Osteocyte (in vitro differentiated cells): ENCODE measurements at places on chromosomes 5 and 9.

DNA sequence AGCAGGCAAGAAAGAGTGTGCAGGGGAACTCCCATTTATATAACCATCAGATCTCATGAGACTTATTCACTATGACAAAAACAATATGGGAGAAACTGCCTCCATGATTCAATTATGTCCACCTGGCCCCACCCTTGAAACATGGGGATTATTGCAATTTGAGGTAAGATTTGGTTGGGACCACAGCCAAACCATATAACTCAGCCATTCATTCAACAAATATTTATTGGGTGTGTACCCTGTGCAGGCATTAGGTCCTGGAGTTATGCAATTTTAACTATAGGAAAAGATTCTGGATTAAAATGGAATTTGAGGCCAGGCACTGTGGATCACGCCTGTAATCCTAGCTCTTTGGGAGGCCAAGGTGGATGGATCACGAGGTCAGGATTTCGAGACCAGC lies 124.2 kb upstream of the GAS1 start:
- no peak for DNase-seq

- no peak for DNase-seq
These were observed 37.5 kb upstream of the RGMB start for GRCh38 chr5:98735806-98736507.

- no peak for DNase-seq
These were observed 291.8 kb downstream of the AOPEP start for GRCh38 chr9:95018099-95018936.

DNA sequence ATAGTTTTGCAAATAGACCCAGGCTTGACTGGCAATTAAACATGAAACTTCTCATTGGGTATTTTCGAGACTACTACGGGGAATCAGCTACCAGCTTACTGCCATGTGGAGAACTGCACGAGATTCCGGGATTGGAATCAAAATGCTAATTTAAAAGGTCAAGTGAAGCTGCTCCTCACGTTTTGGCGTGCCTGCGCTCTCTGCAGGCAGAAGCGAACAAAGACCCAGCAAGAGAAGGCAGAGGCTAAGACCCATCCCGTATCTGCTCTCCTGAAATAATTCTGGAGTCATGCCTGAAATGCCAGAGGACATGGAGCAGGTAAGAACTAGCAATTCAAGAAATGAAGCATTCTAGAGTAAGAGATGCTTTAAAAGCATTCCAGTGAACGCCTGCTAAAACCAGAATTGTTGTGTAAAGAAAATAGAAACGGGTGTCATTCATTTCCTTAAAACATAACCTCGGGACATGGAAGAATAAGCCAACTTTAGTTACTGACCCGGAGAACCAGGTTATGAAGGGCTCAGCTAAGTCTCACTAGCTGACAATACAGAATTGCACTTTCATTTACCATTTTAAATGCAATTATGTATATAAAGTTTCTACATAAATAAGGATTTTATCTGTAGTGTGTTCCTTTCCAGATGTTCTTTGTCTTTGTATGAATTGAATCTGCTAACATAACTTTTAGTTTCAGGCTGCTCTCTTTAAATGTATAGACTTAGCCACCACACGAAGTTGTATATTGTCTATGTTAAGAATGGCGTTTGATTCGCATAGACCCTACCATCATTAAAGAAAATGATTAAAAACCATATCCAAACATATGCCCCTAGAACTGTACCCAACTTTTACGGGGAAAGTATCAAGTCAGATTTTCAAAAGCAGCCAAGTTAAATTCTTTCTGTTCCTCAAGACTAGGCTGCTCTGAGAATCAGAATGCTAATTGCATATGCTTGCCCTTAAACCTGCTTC lies 2.0 kb upstream of the MAT2B start:
- no peak for DNase-seq

GRCh38 chr9:125644819-125645507 lies 62.0 kb downstream of the MAPKAP1 start:
- DNase-seq, result no peak

GRCh38 chr5:122498163-122498562 lies 186.1 kb downstream of the SNCAIP start:
- DNase-seq, result no peak

DNA sequence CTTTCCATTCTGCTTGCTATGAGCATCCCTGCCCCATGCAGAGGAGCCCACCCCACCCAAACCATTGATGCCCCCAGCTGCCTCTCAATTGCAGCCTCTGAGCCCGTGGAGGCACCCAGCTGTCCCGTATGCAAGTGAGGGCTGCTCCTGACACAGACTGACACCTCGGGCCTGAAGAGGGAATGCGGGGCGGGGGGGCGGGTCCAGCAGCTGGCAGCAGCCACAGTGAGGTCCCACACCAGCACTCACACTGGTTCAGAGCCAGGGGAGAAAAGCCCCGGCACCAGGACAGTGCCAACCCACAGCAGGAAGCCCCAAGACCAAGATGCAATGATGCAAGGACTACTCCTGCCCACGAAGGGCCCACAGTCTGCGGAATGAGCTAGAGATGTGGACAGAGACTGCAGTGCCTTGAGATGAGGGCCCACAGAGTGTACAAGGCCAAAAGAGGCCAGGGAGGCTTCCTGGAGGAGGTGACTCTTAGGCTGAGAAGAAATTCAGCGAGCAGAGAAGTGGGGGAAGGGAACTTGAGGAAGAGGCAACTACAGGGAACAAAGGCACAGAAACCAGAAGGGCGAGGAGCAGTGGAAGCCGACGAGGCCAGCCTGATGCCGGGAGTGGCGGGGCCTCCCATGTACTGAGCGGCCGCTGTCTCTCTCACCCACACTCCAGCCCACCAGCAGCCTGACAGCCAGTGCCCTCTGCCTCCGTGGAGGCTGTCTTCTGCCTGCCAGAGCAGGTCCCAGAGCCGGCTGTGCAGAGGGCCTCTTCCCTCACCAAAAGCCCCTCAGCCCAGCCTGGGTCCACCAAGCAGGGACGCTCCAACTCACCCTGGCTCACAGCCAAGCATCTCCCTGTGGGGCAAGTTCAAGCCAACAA lies 9.2 kb downstream of the EEIG1 start:
- no peak for DNase-seq

DNA sequence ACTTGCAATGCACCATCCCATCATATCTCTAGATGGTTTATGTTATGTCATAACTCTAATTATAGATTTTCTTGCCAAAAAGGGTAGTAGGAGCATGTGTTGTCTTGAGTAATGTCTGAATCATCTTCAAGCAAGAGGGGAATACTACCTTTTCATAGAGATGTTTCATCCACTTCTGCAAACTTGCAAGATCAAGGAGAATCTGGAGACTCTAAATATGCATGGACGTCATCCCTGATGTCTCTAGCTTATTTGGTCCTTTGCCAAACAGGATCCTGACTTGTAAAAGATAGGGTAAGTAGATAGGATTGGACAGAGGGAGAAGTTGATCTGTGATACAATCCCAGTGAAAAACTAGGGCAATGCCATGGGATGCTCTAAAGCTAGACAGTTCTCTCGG lies 246.5 kb downstream of the DMRTA1 start:
- DNase-seq, result no peak

- no peak for DNase-seq
These were observed 998 bp downstream of the SRP19 start for GRCh38 chr5:112862085-112862484.

- DNase-seq, result no peak
These were observed 41.9 kb downstream of the NDFIP1 start for GRCh38 chr5:142150431-142150830.

DNA sequence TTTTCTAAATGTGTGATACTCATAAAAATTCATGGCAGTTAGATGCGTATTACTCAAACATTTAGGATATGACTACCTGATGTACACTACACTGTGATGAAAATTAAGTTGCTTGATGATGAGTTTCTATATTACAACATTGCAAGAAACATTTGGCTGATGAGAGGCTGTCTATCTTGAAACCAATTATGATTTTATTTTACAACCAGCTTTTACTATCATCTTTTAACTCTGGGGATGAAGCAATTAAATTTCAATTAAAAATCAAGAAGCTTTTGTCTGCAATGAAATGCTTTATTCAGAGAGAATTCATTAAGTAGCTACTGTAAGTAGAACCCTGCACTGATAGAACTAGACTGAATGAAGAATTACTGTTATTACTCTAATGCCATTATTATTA lies 500.4 kb downstream of the KCTD16 start:
- DNase-seq, result no peak

DNA sequence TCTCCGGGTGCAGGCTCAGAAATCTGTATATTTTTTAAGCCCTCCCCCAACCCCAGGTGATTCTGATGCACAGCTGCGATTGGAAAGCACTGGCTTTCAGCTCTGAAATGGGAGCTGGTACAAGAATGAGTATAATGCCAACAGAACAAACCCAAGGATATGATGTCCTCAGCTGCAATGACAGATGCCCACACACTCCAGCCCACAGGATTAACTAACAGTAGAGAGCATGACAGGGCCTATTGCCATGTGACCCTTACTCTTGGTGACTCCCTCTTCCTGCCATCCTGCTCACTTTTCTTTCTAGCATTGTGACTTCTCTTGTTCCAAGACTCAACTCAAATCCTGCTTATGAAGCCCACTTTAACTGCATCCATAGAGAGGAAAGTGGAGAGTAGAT lies 174.5 kb downstream of the FGF18 start:
- peak; percentile 44 for DNase-seq

- no peak for DNase-seq
These were observed 180.5 kb downstream of the CEMIP2 start for GRCh38 chr9:71587576-71588362.

DNA sequence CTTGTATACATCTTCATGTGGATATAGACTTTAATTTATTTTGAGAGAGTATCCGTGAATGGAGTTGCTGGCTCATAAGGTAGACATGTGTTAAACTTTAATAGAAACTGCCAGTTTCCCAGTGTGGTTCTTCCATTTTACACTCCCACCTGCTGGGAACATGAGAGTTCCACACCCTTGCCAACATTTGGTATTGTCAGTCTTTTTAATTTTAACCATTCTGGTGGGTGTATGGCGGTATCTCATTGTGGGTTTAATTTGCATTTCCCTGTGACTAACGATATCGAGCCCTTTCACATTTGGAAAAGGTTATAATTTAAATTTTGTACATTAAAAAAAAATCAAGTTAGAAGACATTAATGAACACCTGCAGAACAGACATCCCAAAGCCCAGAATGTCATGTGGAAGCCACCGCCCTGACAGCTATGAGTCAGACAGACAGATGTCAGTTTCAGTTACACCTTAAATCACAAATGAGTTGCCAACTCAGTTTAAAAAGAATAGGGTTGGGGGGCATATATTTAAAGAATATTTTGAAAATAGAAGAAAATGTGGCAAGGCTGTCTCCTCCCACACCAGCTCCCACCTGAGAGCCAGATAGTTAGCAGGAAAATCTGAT lies 36.9 kb downstream of the ANKRD33B start:
- peak; percentile 0 for DNase-seq

GRCh38 chr5:168319774-168320173 lies 28.3 kb downstream of the WWC1 start:
- no peak for DNase-seq

DNA sequence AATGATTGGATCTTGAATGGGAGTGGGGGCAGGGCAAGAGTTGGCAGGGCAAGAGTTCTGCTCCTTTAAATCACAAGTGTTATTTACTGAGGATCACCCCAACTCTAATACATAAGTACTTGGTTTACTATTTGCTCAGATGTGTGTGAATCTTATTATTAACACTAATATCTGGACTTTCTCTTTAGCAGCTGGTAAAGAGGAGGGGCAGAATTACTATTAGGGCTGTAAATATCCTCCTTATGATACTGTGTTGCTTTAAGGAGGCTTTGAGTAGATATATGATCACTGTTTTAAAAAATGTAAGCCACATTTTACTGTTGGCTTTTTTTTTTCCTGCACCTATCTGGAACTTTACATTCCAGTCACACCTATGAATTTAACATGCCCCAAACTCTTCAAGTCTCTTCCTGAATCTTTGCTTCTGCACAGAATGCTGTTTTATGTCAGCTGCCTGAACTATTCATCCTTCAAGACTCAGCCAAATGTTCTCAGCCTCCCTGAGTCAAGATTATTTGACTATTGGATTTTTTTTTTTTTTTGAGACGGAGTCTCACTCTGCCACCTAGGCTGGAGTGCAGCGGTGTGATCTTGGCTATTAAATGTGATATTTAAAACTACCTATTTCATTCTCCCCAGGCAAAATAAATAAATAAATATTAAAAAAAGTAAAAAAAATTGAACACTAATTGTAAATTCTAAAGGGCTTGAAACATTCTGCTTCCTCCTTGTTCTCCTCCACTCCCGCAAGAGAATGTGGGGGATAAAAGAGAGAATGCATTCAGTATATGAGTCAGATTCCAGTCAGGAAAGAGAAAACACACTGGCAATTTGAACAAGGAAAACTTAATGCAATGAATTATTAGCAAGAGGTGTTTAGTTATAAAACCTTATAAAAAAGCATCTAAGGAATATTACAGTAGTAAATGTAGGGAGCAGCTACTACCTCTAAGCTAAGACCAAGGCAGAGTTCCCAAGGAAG lies 99.3 kb downstream of the FOCAD start:
- no peak for DNase-seq

- no peak for DNase-seq
These were observed 116.5 kb downstream of the SNX18 start for GRCh38 chr5:54634089-54634488.

DNA sequence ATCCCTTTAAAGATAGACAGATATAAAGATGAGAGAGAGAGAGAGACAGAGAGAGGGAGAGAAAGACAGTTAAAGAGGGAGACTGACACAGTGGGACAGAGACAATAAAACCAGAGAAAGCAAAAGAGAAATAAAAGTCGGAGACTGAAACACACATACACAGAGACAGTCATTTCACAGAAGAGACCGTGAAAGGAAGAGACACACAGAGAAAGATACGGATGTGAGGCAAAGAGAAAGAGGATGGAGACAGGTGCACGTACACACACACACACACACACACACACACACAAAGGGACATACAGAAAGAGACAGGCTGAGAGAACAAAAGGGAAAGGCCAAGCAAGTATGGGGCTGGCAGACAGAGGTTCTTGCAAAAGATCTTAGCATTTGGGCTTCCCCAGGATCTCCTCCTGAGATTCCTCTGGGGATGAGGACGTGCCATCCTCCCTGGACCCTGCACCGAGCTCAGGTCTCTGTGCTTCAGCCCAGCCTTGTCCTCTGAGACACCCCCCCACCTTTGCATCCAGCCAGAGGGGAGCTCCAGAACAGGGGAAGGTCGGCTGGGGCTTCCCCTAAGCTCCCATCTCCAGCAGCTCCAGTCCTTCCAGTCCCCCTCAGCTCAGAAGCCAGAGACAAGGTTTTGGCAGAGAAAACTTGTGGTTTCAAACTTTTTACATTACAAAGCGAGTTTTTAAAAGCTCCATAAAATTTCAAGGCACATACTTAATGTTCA lies 318.4 kb upstream of the PANK3 start:
- DNase-seq, result no peak

DNA sequence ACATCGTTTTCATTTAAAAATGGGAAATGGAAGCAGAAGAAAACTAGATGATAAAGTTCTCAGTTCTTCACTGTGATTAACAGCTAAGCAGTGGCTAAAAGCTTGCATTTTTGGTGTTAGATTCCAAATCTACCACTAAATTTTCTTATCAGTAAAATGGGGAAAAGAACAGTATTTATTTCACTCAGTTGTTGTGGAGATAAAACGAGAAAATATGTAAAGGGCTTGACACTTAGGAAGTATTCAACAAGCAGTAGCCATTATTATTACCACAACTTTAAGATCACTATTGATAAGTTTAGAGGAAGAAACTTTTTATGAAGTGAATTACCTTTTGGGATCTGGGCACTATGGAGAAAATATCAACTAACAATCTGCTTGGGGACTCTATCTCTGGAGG lies 4.5 kb downstream of the STOM start:
- no peak for DNase-seq

- DNase-seq, result no peak
These were observed 198.9 kb downstream of the NXNL2 start for GRCh38 chr9:88733651-88734421.

GRCh38 chr9:116697362-116697761 lies 10.3 kb downstream of the TRIM32 start:
- no peak for DNase-seq
